Fibroblast of skin of left biceps (primary cell): ENCODE measurements at places on chromosomes 5 and 9.

- DNase-seq, result no peak
Observed at GRCh38 chr9:6715755-6716643, 41.8 kb upstream of the KDM4C start.

GRCh38 chr5:57009811-57010210 lies 57.9 kb upstream of the MIER3 start:
- no peak for DNase-seq

DNA sequence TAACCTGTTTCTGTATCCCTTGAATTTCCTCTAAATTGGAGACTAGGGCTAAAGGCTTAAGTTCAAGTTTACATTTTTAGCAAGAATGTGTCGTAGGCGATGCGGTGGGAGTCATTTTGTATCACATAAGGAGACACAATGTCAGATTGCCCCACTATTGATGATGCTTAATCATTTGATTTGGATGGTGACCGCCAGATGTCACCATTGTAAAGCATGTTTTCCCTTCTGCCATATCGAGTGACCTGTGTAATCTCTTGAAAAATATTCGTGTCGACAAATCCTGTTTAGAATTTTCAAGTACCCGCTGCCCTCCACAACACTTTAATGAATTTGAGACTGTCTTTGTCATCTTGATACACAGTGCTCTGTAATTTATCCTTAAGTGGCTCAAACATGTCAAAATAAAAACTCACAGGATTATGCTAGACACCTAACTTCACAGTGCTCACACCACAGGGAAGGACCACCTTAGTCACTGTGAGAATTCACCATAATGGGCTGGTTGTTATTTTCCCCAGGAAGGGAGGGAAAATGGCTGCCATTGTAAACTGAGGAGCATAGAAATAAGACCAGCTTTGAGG lies 34.5 kb upstream of the SLC46A2 start:
- no peak for DNase-seq

DNA sequence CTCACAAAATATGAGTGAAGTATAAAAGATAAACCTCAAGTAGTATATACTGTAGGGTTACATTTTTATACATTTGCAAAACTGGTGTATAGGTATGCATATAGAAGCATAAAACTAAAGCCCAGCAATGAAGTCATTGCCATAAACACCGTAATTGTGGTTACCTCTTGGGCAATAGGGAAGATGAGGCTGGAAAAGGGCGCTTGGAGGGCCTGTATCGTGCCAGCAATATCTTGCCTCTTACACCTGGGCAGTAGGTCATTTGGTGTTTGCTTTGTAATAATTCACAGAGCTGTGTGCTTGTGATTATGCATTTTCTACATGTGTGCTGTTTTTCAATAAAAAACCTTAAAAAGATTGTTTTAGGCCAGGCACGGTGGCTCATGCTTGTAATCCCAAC lies 45.2 kb downstream of the KDM4C start:
- no peak for DNase-seq

GRCh38 chr9:100492952-100493351 lies 20.0 kb downstream of the TMEFF1 start:
- no peak for DNase-seq

- DNase-seq, result peak; percentile 58
Observed at GRCh38 chr5:69502767-69503488, 10.3 kb downstream of the OCLN start.

GRCh38 chr5:113205807-113206206 lies 229.0 kb downstream of the TSSK1B start:
- DNase-seq, result no peak

GRCh38 chr5:55421074-55421529 lies 113.3 kb downstream of the MTREX start:
- DNase-seq, result no peak

- peak; percentile 5 for DNase-seq
Observed at GRCh38 chr5:89534331-89534730, 651.3 kb upstream of the MEF2C start.

DNA sequence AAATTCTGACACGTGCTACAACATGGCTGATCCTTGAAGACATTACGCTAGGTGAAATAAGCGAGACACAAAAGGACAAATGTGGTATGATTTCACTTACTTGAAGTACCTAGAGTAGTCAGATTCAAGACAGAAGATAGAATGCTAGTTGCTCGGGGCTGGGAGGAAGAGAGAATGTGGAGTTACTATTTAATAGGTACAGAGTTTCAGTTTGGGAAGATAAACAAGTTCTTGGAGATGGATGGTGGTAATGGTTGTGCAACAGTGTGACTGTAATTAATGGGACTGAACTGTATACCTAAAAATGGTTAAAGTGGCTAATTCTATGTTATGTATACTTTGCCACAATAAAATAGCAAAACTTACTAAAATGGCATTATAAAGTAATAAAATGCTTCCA lies 34.4 kb downstream of the PAM start:
- no peak for DNase-seq

DNA sequence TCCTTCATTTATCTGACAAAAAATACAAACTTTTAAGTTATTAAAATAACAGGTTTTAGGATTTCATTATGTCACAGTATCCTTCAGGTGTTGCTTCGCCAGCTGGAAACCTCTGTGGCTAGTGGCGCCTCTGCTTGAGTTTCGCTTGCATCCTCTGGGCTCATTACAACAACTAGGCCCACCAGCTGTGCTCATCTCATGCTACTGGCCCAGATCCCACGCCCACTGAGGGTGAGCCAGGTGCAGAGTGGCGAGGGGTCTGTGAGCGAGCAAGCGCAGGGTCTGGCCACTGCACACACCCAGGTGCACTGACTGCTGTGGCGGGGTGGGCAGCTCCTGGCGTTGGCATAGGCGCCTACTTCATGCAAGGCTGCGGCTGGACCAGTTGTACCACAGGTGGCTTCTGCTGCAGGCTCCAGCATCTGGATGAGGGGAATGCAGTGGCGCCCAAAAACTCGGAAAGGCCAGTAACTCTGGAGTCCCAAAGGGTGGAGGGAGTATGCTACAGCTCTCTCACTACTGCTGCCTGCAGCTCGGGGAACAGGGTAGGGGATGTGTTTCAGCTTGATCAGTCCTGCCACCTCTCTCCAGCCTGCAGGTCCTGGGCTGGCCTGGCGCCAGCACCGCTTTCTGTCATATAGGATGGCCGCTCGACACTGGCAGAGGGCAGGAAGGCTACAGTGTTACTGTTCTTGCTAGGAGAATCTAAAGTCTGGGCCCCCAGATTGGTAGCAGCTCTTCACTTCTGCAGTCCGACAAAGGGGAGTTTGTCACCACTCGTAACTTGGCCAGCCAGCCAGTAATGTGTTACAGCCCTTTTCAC lies 452.1 kb downstream of the TUSC1 start:
- no peak for DNase-seq

GRCh38 chr5:117201001-117201400 lies 626.4 kb upstream of the SEMA6A start:
- DNase-seq, result no peak

DNA sequence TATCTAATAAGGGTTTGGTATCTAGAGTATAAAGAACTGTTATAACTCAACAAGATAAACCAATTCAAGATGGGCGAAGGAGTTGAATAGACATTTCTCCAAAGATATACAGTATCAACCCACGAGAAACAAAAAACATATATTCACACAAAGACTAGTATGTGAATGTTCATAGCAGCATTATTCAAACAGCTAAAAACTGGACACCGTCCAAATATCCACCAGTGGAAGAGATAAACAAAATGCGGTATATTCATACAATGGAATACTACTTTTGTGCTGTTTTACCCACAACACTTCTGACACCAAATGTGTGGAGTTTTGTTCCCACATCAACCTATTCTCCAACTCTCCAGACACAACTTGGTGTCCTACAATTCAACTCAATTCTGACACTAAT lies 33.1 kb downstream of the EGR1 start:
- no peak for DNase-seq

- no peak for DNase-seq
Observed at GRCh38 chr9:110213413-110214044, 5.6 kb upstream of the C9orf152 start.

DNA sequence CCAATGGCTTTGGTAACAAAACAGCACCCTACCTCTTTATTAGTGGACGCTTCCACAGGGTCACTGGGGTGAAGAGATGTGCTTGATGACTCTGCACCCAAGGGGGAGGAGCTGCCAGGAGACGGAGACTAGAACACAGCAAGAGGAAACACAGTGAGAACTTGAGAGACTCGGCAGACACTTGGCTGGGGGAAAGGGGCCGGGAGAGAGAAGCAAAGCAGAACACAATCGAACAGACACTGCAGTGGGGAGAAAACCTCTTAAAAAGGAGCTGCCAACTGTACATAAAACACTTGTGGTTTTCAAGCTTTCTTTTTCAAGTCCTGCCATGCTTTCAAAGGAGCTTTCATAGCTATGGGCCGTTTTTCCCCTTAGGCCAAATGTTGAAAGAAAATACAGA lies 151.0 kb downstream of the ENTREP1 start:
- no peak for DNase-seq

- peak; percentile 78 for DNase-seq
Observed at GRCh38 chr9:5557606-5558587, 47.6 kb downstream of the PDCD1LG2 start.

- DNase-seq, result no peak
Observed at GRCh38 chr5:84088996-84089395, 295.7 kb downstream of the EDIL3 start.

DNA sequence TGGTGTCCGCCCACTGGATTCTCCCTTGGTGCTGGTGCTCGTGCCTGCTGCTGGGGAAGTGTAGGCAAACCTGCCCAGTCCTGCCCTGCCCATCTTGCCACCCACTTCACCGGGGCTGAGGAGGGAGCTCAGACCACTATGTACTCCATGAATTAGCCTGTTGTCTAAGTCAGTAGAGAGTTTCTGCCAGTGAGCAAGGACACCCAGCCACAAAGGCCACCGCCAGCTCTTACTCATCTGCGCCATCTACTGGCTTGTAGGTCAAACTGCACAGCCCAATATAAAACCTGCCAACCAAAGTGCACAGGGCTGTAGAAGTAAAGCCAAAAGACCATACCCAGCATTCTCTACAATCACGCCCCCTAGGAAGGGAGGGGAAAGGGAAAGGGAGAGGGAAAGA lies 102.3 kb downstream of the GLIS3 start:
- DNase-seq, result no peak

GRCh38 chr5:102218159-102218558 lies 77.9 kb downstream of the SLCO4C1 start:
- no peak for DNase-seq

- DNase-seq, result no peak
Observed at GRCh38 chr5:159682623-159683022, 233.7 kb upstream of the ADRA1B start.

DNA sequence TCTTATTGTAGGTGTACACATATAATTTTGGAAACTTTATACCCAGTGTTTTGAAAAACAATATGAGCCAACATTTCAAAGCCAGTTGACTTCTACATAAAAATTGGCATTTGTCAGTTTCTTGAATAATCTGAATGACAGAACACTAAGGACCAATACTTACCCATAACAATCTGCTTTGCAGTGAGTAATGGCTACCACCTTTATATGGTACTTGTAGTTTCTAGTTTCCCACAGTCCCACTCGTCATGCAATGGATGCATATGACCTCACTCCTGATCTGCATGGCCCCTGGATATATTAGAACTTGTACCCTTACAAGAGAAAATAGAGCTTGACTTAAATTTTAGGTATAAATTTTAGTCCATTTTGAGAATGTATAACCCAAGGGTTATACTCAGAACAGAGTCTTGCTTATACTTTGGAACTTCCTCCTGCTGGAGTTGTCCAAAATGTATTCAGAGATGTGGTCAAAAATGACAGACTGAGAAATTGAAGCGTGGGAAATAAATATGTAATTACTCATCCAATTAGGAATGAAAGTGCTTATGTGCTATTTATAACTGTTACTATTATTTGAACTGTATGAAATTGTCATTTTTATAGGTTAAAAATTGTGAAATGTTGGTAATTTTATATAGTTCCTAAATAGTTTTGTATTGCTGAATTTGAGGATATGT lies 19.5 kb downstream of the XRCC4 start:
- DNase-seq, result no peak

DNA sequence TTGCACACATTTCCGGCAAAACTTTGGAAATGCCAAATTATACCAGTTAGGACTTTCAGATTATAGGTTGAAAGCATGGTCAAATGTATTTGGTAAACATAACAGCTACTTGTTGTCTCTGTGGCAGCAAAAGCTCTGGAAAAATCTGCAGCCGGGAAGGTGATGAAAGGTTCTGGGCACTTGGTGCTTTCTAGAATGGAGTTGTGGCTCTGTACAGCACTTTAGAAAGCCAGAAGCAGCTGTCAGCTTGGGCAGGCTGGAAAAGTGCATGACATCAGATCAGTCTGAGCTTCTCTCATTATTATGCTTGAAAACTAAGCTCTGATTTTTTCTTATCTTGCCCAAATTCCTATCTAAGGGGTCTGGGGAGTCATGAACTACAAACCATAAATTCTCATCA lies 118.6 kb upstream of the MAST4 start:
- DNase-seq, result no peak

DNA sequence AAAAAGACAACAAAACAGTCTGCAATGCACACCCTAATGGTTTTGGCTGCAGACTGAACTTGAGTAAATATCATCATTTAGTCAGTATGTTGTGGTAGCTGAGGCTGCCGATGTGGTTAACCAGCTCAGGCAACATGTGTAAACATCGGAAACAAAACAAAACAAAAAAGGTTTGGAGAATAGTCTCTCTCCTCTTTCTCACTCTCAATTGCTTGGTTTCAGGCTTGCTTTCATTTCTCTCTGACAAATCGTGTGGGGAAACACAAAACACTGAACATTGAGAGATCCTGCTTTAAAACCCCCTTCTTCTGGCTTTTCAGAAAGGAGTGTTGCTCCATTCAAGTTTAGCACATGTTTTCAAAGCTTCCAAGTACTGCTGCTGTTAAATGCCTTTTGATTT lies 453.3 kb downstream of the BNC2 start:
- peak; percentile 51 for DNase-seq

GRCh38 chr9:87405677-87406542 lies 91.8 kb upstream of the DAPK1 start:
- DNase-seq, result no peak

- DNase-seq, result no peak
Observed at GRCh38 chr5:16600397-16600796, 16.4 kb downstream of the RETREG1 start.

DNA sequence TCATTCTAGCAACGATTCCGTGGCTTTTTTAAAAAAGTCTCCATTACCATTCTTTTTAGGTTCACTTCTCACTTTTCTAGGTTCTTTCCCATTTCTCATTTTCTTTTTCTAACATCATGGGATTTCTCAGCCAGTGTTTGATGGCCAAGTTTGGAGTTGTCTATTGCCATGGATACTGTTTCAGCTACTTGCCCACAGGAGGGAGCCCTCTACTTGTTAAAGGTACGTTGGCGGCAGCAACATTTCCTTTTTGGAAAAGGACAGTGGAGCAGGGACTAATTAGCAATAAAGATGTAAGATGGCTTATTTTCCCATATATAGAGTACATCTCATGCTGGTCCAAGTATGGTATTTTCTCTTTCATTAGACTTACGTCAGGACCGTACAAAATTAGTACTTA lies 2257.5 kb upstream of the C9orf72 start:
- peak; percentile 10 for DNase-seq

- no peak for DNase-seq
Observed at GRCh38 chr5:60649288-60649917, 50.6 kb downstream of the DEPDC1B start.
